ENCODE measurements at places on chromosomes 12 and 14.

GRCh38 chr12:101826766-101827368 is 3.9 kb downstream of the GNPTAB start:
- no peak for DNase-seq

DNA sequence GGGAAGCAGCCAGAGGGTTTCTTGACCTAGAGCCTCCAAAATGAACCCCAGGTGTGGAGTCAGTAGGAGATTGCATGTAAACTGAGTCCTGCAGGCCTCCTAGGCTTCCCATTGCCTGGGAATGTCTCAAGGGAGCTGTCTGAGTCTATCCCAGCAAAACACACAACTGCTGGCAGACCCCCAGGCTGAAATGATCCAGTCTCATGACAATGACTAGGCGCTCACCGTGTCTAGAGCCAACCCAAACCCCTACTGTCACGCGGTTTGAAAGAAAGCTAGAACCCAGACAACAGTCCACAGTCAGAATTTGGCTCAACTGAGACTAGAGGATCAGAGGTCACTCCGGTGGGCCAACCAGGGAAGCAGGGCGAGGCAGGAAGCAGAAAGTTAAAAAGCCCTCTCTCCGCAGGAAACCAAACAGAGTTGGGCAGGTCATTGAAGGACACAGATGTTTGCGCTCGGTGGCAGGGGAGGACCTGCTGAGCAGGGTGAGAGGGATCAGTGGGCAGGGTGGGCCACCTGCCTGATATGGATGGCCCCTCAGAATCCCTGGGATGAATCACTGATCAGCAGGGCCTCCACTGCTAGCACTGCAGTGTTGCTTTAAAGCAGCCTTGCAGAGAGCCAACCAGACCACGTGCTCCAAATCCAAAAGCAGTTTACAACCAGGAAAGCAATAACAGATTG is 23.8 kb downstream of the ACTN1 start:
- no peak for DNase-seq

GRCh38 chr12:93198086-93198485 is 179.6 kb upstream of the NUDT4 start:
- no peak for DNase-seq

DNA sequence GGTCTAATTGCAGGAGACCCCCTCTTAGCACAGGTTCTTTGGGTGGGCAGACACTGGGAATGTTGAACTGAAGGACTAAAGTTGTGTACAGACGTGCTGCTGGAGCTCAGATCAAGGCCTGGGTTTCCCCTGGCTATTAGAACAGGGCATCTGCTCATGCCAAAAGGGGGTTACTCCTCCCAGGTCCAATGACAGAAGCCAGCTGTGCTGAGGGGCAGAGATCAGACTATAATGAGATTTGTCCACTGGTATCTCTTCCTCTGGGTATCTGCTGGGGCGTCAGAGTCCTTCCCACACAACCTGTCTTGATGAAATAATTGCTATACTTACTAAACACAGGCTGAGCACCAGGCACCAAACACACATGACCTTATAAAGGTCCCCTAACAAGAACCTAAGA is 42.6 kb downstream of the LTBP2 start:
- no peak for DNase-seq

- no peak for DNase-seq
Observed at GRCh38 chr14:34211732-34212131, 250.3 kb downstream of the SPTSSA start.

DNA sequence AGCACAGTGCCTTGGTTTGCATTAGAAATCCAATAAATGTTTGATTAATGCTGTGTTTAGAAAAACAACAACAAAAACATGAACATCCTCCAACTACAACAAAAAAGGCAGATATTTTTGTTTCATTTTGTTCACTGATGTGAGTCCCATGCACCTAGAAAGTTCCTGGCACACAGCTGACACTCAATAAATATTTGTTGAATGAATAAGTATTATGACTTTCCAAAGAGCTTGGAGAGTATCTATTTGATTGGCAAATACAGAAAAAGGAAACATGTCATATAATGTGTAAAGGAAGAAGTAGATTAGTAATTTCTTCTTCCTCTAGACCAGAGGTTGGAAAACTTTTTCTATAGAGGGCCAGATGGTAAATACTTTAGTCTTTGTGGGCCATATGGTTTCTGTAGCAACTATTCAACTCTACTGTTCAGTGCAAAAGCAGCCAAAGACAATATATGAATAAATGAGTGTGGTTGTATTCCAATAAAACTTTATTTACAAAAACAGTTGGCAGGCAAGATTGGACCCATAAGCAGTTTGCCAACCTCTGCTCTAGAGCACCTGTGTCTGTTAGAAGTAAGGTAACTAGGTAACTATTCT is 312.3 kb upstream of the DIO2 start:
- DNase-seq = no peak

GRCh38 chr12:124304314-124304790 is 9.5 kb downstream of the RFLNA start:
- DNase-seq = no peak

GRCh38 chr12:5305886-5306545 is 125.9 kb upstream of the NTF3 start:
- no peak for DNase-seq

DNA sequence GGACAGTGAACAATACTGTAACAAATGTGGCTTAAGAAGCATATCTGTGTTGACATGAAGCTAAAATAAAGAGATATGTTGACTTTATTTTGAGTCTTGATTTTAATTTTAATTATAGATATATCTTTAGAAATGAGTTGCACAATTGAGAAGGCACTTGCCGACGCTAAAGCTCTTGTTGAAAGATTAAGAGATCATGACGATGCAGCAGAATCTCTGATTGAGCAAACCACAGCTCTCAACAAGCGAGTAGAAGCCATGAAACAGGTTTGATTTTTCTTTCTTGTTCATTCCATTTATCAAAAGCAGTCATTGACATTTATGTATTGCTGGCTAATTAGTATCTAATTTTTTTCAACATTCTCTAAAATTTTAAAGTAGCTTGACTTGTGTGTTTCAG is 15.8 kb downstream of the FGFR1OP2 start:
- no peak for DNase-seq

GRCh38 chr14:75303381-75303789 is 24.8 kb downstream of the FOS start:
- DNase-seq = peak; percentile 60

DNA sequence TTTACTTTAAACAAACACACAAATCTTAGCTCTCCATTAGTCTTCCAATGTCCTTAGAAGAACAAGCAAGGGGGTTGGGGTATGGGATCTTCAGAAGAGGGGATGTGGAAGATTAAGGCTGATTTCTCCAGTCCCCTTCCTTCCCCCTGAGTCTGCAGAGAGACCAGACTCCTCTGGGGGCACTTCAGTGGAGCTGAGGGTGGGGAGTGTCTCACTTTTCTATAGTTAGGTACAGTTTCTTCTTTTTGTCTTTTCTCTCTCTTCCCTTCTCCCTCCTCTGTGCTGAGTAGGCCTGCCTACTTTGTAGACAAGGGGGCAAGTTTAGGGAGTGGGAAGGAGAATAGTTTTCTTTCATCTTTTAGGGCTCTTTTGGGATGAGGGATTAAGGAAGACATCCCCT is 2.5 kb downstream of the HOXC4 start:
- DNase-seq = no peak

DNA sequence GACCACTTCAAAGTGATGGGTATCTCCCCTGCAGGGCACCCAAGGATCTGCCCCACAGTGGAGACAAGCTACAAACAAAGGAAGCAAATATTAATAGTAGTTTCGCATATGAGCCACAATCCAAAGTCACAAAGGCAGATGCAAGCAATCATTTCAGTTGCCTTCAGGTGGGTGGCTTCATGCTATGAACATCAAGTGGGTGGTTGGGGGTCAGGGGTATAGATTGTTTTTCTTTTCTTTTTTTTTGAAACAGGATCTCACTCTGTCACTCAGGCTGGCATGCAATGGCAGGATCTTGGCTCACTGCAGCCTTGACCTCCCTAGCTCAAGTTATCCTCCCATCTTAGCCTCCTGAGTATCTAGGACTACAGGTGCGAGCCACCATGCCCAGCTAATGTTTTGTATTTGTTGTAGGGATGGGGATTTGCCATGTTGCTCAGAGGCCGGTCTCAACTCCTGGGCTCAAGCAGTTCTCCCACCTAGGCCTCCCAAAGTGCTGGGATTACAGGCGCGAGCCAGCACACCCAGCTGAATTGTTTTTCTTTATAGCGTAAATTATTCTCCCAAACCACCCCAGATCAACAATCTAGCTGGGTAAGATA is 13.4 kb upstream of the NT5DC3 start:
- DNase-seq = no peak

- DNase-seq = no peak
Observed at GRCh38 chr12:92719674-92720073, 16.9 kb downstream of the PLEKHG7 start.

- DNase-seq = no peak
Observed at GRCh38 chr12:6018265-6018664, 73.2 kb upstream of the ANO2 start.

DNA sequence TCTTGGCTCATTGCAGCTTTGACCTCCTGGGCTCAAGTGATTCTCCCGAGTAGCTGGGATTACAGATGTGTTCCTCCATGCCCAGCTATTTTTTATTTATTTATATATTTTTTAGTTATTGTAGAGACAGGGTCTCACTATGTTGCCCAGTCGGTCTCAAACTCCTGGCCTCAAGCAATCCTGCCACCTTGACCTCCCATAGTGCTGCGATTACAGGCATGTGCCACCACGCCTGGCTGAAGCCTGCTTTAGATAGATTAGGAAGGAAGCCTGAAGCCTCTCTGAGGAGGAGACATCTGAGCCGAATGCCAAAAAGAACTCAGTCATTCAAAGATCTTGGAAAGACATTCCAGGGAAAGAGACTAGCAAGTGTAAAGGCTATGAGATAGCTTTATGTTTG is 10.2 kb downstream of the INHBC start:
- DNase-seq = no peak

GRCh38 chr14:91164676-91165075 is 50.8 kb downstream of the DGLUCY start:
- DNase-seq = no peak

DNA sequence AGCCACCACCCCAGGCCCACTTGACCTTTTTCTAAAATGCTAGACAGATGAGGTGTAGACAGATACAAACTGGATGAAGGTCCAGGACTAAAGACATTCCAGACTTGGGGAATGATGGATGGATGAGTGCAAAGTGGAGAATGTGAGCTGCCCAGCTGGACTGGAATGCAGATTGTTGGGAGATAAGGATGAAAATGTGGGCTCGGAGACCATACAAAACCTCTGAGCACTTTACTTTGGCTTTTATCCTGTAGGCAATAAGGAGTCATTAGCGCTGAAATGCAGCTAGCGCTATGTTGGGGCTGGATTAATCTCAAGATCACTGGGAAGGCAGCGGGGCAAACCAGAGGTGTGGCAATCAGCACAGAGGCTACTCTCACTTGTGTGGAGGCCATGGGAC is 64.7 kb upstream of the GNPNAT1 start:
- DNase-seq = no peak

DNA sequence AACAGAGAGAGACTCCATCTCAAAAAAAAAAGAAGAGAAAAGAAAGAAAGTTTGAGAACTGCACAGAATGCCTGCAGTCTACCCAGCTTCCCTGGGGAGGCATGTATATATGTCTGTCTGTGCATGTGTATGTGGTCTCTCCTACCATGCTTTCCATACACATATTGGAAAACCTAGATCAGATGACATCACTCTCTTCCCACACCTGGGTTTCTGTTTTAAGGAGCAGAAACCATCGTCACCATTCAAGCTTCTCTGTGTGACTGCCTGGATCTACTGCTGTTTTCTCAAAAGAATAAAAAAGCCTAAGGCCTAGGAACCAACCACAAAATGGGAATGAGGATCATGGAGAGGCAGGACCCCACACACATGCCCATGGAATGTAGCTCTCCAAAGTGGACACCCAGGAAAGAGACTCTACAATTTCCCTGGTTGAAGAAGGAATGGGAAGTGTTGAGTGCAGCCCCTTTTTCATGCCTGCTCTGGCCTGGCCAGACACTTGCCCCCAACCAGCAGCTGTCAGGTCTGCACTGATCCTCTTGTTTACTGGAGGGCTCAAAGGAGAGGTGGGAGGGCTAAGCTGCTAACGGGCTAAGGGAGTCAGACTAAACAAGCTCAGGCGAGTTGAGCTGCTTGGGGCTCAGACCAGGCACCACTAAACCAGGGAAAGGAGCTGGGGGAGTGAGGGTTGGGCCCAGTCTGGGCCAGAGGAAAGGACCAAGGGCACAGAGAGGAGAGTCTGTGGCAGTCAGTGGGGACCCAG is 7.7 kb upstream of the PCK2 start:
- no peak for DNase-seq

DNA sequence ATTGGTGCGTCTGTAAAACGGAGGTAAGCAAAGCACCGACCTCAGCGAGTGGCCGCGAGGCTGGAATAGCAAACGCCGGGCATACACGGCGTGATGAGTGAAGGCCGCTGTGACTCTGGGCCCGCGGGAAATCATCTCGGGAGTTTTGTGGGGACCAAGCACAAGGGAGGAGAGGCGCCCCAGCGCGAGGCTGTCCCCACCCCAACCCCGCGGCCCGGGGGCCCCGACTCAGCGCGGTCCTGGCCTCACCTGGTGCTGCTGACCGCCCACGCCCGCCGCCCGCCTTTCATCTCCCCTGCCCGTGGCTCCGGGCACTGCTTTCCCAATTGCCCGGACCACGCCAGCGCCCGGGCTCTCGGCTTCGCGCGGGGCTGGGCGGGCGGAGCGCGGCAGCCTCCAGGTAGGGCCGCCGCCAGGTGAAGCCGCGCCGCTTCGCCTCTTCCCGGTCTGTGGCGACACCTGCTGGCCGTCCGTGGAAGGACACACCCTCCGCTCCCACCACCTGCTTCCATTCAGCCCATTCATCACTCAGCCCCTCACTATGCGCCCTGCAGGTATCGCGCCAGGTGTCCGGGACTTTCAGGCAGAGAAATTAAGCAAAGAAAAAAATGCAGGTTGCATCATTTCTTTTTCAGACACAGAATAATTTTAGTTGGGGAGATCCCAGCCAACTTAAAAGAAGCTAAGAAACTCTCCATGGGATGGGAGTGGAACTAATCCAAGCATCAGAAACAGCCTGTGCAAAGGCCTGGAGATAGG is 360.4 kb downstream of the MED13L start:
- peak; percentile 82 for DNase-seq

- no peak for DNase-seq
Observed at GRCh38 chr12:132506328-132507160, 16.6 kb downstream of the FBRSL1 start.

- no peak for DNase-seq
Observed at GRCh38 chr12:22491034-22491433, 53.3 kb downstream of the C2CD5 start.

DNA sequence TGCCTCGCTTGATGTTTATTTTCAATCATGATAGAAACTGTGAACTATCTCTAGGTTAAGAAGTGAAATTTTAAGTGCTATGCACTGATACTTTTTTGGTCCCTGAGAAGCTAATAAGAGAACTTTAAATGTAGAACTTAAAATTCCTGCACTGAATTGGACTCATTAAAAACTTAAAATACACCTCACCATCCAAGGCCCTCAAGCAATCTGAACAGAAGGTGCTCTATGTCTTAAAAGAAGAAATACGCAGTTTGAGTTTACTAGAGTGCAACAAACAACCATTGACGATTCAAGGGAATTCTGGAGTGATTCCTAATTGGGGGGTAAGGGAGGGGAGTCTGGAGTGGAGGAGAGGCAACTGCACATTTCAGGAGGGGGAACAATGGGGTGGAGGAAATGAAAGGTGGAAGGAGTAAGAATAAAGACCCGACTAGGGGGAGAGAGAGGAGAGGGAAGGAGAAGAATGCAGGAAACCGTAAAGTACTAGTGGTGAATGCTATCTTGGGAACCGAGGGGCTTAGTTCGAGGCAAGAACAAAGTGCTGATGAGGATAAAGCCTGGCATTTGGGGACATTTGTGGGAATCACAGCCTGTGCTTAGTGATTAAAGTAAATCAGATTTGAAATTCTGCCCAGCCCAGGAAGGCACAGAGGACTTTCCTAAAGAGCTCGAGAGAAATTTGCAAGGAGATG is 389.7 kb downstream of the AACS start:
- no peak for DNase-seq
